ENCODE measurements at places on chromosomes 2 and 18.

DNA sequence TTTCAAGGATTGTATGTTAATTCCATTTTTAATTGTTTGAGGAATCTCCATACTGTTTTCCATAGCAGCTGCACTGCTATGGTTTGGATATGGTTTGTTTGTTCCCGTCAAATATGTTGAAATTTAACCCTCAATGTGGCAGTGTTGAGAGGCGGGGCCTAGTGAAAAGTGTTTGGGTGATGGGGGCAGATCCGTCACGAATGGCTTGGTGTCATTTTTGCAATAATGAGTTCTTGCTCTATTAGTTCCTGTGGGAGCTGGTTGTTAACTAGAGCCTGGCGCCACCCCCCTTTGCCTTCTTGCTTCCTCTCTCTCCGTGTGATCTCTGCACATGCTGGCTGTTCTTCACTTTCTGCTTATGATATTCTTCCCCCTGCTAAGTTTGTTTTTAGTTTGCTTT lies 71.4 kb upstream of the LDLRAD4 start:
- no peak for DNase-seq

- DNase-seq: no peak
These were observed 52.3 kb downstream of the C18orf63 start for GRCh38 chr18:74367905-74368304.

DNA sequence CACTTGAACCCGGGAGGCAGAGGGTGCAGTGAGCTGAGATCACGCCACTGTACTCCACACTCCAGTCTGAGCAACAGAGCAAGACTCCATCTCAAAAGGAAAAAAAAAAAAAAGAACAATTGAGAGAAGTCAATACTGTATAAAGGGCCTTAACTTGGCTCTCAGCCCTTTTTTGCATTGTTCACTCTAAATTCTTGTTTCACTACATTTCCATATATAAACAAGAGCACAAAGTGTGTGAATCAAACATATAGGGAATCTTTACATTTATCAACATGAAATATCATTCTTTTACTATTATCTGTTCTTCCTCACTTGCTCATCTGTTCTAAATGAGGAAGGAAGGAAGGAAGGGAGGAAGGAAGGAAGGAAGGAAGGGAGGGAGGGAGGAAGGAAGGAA lies 90.8 kb downstream of the AP1S3 start:
- no peak for DNase-seq

- no peak for DNase-seq
These were observed 78.6 kb upstream of the LDLRAD4 start for GRCh38 chr18:13139885-13140450.

DNA sequence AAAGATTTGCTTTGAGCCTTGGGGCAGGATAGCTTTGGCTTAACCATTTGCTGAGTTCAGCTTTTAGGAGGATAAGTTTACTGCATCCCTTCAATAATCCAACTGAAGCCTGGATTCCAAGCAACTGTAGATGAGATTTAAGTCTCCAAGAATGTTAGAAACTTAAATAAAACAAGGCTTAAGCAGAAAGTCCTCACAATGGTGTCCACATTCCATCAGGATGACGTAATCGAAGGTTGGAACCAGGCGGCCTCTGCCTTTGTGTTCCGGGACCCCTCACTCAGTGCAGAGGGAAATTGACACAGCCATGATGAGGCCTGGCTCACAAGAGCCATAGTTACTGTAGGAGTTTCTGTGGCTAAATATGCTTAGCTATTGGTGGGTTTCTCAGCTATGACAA lies 260.4 kb downstream of the LPIN1 start:
- DNase-seq: peak; percentile 20

- DNase-seq: no peak
These were observed 52.6 kb downstream of the MEP1B start for GRCh38 chr18:32242395-32242794.
